M059J (cell line): ENCODE measurements at places on chromosomes 12 and 14. TPM values are rescaled to one million over a fixed set of nuclear protein-coding genes. Genes with fewer than 3 reads are reported as not detected.

SPX gene
- total RNA-seq = 0.39 and 0.47 TPM in 2 replicates

DPY19L2 gene
- 3.7 and 11.3 TPM in 2 replicates for total RNA-seq

DNA sequence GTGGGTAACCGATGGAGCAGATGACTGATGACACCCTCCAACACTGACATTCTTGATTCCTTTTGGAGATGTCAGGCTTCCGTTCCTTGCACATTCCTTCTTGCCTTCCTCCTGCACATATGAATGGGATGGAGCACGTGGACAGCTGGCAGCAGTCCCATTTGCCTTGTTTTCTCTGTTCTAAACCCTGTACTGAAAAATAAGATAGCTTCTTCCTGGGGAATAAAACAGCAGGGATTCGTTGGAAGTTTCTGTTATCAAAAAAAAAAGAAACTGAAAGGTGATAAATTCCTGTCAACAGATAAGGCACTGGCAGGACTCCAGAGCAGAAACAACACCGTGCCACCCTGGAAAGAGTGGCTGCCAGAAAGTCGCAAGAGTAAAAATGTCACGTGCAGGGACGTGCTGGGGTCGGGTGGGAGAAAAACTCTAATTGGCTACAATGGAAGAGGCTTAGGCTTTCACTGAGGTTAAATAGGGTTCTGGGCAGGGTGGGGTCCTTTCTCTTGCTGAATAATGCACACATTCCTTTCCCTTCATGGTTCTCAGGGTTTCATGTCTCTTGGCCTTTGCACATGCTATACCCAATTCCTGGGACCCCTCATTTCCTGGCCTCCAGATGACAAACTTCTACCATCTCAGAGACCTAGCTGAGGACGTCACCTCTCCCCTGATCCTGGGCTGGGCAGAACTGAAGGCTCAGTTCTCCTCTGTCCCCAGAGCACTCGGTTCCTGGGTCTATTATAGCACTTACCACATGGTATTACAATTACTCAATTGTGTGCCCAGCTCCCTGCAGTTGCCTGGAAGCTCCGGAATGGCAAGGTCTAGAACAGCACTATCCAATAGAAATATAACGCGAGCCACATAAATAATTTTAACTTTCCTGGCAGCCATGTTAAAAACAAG, 7.0 kb upstream of the NUAK1 start:
- DNase-seq = no peak

DNA sequence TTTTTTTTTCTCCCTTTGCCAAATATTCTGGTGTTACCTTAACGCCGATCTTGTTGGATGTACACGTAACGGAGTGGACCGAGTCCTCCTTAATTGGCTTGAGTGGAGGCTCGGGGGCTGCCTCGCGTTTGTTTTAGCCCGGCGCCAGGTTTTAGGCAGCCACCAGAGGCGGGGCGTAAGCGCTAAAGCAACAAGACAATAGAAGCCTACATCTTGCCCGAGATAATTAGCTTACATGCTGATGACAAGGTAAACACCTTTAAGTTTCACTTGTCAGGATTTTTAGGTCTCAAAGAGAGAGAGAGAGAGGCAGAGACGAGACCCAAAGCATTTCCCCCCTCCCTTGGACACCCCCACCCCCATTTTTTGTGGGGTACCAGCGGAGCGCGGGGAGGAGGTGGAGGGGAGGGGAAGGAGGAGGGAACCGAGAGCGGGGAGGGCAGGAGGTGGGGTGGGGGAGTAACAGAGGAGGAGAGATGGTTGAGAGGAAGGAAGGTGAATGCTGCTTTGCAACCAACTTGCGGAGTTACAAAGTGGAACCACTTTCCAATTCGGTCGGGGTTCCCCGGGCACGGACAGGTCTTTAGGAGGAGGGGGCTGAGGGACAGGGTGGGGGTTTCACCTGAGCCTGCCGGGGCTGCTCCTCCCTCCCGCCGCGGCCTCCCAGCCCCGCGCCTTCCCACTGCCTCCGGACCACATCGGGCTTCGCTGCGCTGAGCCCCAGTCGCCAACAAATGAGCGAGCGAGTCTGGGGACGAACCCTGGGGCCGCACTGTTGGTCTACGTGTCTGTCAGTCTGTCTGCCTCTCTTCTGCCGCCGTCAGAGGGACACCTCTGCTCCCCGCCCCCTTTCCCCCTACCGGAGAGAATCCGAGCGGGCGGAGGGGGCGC, at the start of gene NKX2-1:
Gene NKX2-1 (minus strand): TSS at position 802 of the 891 bp plus-strand sequence. CDS start 103 bp downstream, at position 699.
- peak; percentile 23 for DNase-seq

GRCh38 chr14:60278350-60278749, 29.3 kb downstream of the PPM1A start:
- DNase-seq = no peak

GRCh38 chr12:121227294-121227693, 17.4 kb downstream of the P2RX4 start:
- no peak for DNase-seq
